T-helper 2 cell treated with Interferon-gamma antibody and Interleukin-4, amounts not matched to agents 5 μg/mL and 100 μg/mL, for 36 hours (primary cell): ENCODE measurements at places on chromosomes 2 and 18.
A peak's percentile ranks its signal among the peaks of the same experiment; 100 is the strongest.

- DNase-seq = no peak
Measured at GRCh38 chr2:239902749-239903201, 122.4 kb downstream of the NDUFA10 start.

DNA sequence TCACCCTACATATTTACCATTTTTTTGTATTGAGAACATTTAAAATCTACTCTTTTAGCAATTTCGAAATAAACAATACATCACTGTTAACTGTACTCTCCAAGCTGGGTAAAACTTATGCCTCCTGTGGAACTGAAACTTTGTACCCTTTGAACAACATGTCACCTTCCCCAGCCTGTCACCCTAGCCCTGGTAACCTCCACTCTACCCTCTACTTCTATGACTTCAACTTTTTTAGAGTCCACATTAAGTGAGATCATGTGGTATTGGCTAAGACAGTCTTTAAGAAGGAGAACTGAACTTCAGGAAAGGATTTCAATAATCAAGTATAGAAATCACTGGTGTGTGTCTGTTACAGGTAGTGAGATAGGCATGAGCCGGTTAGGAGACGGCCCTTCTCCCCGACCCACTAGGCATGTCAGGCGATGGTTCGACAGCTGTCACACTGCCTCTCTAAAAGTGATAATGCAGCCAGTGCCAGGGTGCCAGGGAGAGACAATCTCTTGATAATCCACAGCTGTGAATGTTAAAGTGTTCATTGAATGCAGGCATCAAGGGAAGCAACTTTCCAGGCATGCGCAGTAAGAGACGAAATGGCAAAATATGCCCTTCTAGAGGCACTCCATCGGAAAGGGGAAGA lies 74.6 kb upstream of the RNF152 start:
- no peak for DNase-seq

DNA sequence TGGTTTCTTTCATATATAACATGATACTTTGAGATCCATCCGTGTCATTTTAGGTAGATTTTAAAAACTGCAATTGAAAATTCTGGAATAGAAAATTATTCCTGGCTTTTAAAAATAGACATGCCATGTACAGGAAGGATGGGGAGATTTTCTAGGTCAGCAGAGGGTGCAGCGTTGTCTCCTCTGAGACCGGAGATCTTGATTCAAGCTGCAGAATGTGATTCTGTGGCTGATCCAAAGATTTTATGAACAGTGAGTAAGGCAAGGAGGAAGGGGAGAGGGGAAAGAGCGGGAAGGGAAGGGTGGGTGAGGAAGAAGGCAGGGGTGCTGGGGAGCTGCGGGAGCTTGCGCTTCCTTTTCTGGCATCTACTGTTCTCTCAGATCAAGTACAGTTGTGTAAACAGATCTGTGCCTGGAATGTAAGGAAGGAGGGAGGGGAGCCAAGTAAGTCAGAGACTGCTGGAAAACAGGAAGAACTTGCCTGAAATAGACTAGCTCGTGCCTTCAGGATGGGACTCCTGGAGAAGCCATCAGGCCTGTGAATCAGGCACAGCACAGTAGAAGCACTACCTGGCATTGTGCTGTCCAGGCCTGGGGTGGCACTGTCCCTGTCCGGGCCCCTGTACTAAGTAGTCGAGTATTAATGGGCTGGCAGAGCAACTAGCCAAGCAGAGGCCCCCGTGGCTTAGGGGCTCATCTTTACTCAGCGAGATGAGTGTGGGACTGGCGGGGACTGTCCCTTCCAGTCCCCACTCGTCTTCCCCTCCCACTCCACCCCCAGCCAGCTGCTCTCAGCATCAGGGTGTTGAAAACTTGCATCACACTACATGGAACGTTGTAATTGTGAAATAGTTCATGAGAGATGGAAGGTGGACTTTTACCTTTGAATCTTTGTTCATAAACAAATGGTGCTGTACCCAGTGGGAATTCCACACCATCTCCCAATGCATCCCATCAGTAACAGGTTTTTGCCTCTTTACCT lies 163.5 kb downstream of the UXS1 start:
- peak; percentile 8 for DNase-seq

GRCh38 chr2:64400105-64400728 lies 53.7 kb upstream of the LGALSL start:
- DNase-seq = no peak

DNA sequence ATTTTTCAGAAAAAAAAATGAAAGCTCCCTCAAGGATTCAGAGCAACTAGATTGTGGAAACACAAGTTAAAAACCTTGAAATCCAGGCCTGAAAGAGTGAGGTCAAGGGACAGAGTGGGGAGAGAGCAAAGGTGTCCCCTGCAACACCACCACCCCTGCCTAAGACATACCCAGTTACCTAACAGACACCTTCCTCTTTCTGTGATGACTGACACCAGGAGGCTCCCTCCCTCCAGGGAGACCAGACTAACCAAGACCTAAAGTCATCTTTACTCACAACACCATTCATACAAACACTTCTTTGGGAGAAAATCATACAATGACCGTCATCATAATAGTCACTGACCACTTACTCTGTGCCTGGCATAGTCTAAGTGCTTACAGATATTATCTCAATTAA lies 151.8 kb upstream of the NABP1 start:
- DNase-seq = no peak

GRCh38 chr2:78967294-78967693 lies 58.2 kb upstream of the REG3G start:
- DNase-seq = no peak

GRCh38 chr18:54765636-54766375 lies 62.5 kb upstream of the RAB27B start:
- DNase-seq = no peak

GRCh38 chr2:3073041-3073595 lies 304.5 kb downstream of the EIPR1 start:
- no peak for DNase-seq

DNA sequence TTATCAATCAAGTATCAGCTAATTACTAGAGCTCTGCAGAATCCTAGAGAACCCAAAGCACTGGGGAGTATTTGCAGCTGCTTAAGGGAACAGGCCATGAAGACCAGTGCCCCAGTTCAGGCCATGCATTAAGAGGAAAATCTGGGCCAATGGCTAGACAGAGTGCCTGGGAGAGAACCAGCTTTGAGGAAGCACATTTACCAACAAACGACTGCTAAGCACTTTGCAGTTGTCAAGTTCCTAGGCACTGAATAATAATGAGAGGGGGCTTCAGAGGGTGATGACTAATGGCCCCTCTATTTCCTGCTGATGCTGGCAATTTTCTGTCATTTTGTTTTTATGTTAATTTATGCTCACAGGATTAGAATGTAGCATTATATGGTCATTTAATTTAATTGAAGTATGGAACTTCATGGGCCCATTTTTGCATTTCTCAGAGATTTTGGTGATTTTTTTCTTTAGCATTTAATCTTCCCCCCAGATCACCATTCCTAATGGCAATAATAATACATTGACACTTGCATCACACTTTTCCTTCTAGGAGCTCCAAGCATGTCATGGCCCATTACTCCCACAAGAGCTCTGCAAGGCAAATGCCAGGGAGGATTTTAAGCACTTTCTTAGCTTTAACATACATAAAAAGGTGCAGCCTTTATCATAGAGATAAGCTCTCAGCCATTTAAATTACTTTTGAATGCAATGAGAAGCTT lies 147.7 kb upstream of the SPATS2L start:
- no peak for DNase-seq

- peak; percentile 58 for DNase-seq
Measured at GRCh38 chr2:219497495-219498279, 1.0 kb upstream of the GMPPA start.

GRCh38 chr18:59267503-59268126 lies 5.6 kb downstream of the RAX start:
- DNase-seq = no peak

- DNase-seq = no peak
Measured at GRCh38 chr2:9640403-9641104, 9.8 kb upstream of the YWHAQ start.

DNA sequence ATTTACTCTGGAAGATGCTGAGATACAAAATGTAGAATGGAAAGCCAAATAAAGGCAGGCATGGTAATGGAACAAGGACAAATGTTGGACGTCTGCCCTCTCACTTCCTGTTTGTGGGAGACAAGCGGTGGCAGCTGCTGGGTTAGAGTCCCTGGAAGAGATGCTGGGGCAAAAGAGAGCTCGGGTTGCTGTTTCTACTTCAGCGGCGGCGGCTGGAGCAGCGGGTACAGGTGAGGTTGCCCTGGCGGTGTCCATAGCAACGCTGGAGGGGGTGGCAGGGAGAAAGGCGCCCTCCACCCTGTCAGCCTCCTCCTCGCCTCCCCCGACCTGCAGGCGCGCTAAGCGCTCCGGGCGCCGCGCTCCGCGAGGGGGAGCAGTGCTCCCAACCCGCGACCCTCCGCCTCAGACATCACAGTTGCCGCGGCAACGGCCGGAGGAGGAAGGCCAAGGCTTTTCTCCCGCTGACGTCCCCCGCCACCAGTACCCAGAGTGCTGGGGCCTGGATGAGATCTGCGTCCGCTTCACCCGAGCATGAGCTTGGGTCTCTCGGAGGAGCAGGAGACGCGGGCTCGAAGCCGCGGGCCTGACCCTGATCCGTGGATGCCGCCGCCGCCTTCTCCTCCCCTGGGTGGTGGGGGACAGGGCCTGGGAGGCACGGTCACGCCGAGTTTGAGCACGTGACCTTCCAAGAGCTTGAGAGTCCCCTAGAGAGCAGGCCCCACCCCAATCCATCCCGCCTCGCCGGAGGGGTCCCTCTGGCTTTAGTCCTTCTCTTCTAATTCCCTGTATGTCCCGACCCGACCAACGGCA lies 65.6 kb downstream of the NOL4 start:
- DNase-seq = no peak

GRCh38 chr2:195317550-195317949 lies 339.5 kb upstream of the SLC39A10 start:
- DNase-seq = no peak

- DNase-seq = peak; percentile 7
Measured at GRCh38 chr2:209368914-209369313, 54.9 kb upstream of the MAP2 start.

DNA sequence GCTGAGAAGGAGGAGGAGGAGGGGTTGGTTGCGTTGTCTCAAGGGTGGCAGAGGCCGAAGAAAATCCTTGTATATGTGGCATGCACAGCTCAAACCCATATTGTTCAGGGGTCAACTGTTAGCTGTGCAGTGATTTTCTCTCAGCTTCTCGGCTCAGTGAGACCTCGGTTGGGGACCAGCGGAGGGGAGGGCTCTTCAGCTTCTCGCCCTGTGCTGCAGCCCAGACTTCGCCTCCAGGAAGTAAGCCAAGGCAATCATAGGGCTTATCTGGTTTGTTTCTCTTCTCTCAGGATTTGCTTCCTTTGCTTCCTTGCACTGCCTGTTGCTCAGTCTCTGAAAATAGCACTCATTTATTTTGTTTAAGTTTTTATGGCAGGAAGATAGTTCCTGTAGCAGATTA lies 85.5 kb downstream of the SOWAHC start:
- DNase-seq = no peak

DNA sequence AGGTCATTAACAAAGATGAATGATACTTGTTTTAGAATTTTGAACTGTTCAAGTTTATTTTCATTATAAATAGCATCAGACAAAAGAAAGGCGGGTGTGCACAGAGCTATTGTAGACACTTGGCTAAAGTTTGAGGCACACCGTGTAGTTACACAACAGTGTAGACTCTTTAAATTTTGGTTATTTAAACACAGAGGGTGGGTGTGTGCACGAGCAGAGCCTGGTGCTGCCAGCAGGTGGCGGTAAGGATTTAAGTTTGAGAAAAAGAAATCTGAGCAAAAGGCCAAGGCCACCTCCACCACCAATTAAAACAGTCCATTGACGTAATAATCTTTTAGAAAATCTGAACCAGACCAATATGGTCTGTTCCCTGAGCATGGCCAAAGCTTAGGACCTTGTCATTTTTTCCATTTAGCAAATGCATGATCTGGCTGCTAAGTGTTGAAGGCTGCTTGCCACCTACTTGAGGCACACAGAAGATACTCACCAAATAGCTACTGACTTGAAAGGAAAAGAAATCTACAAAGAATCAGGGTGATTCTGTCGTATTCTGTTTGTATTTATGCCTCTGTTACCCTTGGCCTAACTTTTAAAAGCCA lies 14.3 kb downstream of the COPS7B start:
- peak; percentile 26 for DNase-seq

GRCh38 chr2:138364554-138365162 lies 136.9 kb upstream of the SPOPL start:
- no peak for DNase-seq

- DNase-seq = no peak
Measured at GRCh38 chr2:178211460-178211859, 17.1 kb downstream of the OSBPL6 start.

GRCh38 chr2:187615364-187615763 lies 61.1 kb upstream of the TFPI start:
- DNase-seq = no peak

DNA sequence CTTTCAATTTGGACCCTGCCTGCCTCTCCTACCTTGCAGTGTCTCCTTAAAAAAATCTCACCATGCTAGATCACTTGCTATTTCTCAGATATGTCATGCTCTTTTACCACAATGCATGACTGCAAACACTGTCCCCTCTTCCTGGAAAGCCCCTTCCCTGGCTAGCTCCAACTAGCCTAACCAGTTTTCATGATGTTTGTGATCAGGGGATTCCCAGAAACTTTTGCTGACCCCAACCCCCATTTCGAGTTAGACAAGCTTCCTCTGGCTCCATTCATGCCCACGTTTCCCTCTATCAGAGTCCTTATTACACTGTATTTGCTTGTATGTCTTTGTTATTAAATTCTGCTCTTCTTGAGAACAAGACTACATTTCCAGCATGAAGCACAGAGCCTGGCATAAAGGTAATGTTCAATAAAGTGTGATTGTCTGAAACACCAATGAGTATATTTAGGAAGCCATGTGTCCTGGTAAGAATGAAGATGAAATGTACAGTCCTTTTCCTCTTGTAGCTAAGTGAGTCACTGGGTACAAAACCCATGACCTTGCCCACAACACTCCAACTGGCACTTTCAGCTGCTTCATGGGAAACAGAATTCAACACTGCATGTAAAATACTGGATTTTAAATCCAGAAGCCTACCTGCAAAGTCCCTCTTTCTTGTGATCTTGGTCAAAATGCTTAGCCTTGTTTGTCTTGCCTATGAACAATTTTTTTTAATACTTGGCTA lies 62.0 kb upstream of the ATL2 start:
- DNase-seq = no peak

DNA sequence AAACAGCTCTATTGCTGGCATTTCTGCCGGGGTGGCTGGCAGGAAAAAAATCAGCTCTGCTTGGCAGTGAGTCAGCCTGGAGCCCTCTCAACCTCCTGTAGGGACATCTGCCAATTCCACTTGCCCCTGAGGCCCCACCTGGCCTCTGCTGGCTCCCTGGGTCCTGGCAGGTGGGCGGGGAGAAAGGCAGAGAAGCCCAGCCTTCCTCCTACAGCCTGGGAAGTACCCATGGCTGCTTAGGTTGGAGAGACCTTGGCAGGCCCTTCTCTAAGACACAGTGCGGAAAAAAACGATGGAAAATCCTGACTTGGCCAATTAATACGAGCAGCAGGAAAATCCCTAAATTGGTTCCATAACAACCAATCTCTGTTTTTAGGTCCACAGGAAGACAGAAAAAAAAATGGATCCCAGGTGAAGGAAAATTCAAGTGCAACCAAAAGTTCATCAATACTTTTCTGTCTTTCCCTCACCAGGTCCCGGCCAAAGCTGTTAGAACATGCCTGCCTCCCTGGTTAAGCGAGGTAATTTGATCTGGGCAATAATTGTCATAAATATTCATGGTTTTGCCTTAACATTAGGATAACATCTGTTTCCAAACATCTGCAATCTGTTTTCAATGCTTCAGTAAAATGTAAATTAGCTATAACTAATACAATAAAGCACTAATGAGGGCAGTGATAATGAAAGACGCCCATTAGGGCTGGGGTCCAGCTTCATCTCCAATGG lies 245.9 kb downstream of the TFCP2L1 start:
- no peak for DNase-seq
